Activated CD4-positive, alpha-beta T cell treated with anti-CD3 and anti-CD28 coated beads, Interleukin-2, amount 50 U/mL, for 24 hours (primary cell): ENCODE measurements at places on chromosomes 1 and 21.

GRCh38 chr1:62438163-62438562 is 1.3 kb downstream of the USP1 start:
- DNase-seq, result no peak

DNA sequence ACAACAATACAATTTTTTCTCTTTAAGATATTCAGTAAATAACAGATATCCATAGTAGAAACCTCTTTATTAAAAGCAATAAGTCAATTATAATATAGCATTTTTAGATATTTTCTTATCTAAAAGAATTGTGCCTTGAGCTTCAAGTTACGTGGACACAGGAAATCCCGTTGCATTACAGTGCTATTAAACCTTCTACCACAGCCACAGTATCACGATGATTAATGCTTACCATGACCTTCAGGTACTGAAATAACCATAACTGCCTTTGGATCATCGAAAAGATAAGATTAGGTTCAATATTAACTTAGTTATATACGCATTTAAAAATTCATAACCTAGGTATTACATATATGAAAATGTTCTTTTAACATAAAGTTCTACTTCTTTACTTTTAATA is 17.9 kb downstream of the B3GALNT2 start:
- DNase-seq, result no peak

- DNase-seq, result peak; percentile 38
These were observed 19.8 kb upstream of the SARS1 start for GRCh38 chr1:109193653-109194590.

DNA sequence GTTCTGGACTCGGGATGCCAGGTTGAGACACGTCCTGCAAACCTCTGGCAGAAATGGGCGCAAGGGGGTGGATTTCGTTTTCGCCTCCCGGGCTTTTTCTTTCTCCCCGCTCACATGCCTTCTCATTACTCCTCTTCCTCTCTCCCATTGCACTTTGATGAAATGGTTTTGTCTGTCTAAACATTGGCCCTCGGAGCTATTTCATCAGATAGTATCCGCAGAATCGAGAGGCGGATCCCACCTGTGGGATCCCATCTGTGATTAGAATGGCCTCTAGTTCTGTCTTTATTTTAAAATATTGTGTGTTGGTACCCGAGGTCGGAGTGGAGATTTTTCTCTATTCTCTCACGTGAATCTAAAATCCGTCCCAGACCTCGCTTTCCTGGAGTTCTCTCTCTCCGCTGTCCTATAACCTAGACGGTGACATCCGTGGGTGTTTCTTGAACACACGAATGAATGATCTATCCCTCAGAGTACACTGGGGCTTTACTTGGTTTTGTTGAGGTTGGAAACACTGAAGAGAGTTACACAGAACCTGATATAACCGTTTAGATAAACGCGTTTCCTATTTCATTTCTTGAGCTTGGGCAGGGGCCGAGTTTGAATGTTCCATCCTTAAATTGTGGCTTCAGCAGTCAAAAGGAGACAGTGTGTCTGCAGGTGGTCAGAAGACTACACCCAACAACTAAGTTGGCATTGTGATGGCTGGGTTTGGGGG is 2.0 kb downstream of the EDARADD start:
- DNase-seq, result no peak

GRCh38 chr1:40651138-40651857 is 14.2 kb downstream of the RIMS3 start:
- no peak for DNase-seq

- no peak for DNase-seq
These were observed 19.2 kb downstream of the MAB21L3 start for GRCh38 chr1:116130356-116130755.

GRCh38 chr21:28419811-28420210 is 572.9 kb downstream of the LTN1 start:
- DNase-seq, result no peak

GRCh38 chr1:172003766-172004530 is 162.7 kb downstream of the DNM3 start:
- no peak for DNase-seq

- DNase-seq, result peak; percentile 35
These were observed 31.3 kb downstream of the NSL1 start for GRCh38 chr1:212760126-212760823.

GRCh38 chr1:48570568-48570967 is 98.6 kb upstream of the SPATA6 start:
- no peak for DNase-seq

DNA sequence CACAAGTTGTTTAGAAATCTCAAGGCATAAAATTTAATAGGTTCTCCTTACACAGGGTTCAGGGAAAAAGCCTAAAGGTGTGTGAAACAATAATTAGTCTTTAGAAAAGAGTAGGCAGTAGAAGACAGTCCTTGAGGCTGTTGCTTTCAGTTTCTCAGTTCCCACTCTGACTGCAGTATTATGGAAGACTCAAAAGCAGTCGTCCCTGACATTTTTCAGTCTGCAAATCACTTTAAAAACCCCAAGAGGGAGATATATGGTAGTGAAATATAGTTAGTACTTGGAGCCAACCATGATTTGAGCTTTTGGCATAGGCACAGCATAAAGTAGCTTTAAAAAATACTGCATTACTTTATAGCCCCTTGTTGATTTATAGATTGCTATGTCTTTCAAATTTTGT is 299.7 kb downstream of the OLFM3 start:
- DNase-seq, result no peak

DNA sequence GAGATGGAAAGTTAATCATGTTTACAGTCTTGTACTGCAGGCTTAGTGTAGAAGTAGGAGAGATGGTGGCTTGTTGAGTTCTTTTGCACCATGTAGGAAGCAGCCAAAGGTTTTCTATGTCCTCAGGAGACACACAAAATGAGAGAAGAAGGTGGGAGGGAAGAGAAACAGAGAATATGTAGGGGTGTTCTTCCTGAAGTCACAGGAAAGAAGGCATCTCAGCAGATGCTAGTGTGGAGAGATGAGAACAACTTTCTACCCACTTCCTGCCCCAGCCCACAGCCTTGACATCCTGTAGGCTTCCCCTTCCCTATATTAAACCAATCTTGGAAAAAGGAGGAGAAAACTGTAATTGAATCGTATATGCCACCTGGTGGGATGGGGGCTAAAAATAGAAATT is 217.0 kb downstream of the S1PR1 start:
- DNase-seq, result no peak

- no peak for DNase-seq
These were observed 117.2 kb downstream of the CNIH3 start for GRCh38 chr1:224733027-224733911.

DNA sequence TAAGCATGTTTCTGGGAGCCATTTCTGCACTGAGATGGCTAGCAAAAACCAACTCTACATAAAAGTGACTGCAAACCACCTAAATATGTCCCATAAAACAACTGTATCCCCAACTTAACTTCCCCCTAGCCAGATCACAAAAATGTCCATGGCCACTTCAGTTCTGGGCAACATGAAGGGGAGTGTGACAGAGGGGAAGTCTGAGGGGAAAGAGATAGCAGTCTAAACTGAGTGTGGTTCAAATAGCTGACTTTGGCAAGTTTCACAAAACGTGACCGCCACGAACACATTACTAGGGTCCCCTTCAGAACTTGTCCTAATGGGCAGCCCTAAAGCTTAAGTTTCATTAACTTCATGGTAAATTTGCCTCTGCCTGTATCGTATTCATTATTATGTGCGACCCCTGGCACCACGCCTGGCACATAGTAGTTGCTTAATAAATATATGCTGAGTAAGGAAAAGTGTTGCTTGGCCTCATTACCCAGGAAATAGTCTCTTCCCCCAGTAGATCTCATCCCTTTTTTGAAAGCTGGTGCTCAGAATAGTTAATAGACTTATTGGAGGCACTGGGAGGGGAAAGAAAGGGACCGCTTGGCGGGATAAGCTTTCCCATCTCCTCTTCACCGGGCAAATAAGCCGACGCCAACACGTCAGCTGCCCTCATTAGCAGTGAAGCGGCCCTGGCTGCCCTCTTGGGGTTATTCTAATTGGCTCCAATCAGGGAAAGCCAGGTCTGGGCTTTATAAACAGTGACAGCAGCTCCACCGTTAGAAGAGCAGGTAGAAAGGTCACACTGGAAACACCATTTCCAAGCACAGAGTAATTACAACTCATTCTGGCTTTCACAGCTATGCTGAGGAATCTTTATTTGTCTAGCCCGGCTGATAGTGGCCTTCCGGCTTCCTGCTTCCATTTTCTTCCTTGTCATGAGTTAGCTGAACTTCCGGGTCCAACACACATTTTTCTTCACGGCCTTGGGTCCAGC is 122.1 kb downstream of the LRIG2 start:
- no peak for DNase-seq

- DNase-seq, result no peak
These were observed 71.5 kb upstream of the DISP3 start for GRCh38 chr1:11407301-11407994.

GRCh38 chr1:102628109-102628613 is 480.2 kb downstream of the COL11A1 start:
- DNase-seq, result no peak

DNA sequence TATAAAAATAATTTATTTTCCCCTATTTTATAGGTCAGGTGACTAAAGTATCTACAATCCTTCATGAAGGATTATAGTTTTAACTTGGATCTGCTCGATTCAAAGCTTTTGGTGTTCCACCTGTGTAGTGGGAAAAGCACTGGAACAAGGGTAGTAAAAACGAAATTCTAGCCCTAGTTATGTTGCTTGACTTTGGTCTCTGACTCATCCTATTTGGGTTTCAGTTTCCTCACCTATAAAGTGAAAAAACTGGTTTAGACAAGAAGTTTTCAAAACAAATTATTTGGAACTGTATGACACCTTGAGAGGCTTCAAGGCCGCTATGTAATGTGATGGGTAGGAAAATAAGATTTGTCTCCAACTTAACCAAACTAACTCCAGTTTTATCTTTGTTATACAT is 505.2 kb upstream of the ZRANB2 start:
- no peak for DNase-seq

GRCh38 chr1:221576268-221576667 is 165.6 kb downstream of the DUSP10 start:
- DNase-seq, result no peak

DNA sequence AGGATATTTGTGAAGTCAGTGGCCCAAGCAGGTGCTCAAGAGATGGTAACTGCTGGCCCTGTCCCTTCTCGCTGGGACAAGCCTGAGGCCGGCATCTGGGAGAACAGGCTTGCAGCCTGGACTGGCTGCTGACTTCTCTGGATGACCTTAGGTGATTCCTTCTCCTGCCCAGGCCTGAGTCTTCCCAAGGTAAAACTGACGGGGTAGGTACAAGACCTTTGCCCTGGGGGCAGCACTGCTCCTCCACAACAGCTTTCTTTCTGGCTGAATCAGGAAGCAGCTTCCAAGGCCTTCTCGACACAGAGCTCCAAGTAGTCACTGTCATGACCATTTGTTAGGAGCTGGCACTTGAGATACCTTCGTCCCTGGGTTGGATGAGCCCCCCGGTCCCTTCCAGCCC is 59.6 kb downstream of the DMRTB1 start:
- no peak for DNase-seq

DNA sequence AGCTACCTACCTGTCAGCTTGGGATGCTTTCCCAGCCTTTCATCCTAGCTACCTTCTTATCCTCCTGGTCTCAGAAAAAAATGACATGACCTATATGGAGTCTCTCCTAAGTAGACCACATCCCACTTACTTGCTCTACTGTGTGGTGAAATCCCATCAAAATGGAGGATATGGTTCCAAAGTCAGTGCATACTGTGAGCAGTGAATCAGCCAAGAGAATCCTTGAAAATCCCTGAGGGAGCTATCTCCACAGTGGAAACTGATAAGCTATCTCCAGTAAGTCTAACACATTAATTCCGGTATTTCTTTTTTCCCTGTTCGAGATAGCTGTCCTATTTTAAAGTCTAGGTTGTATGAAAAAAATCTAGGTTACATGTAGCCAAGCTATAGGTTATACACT is 189.7 kb downstream of the FGGY start:
- DNase-seq, result no peak

DNA sequence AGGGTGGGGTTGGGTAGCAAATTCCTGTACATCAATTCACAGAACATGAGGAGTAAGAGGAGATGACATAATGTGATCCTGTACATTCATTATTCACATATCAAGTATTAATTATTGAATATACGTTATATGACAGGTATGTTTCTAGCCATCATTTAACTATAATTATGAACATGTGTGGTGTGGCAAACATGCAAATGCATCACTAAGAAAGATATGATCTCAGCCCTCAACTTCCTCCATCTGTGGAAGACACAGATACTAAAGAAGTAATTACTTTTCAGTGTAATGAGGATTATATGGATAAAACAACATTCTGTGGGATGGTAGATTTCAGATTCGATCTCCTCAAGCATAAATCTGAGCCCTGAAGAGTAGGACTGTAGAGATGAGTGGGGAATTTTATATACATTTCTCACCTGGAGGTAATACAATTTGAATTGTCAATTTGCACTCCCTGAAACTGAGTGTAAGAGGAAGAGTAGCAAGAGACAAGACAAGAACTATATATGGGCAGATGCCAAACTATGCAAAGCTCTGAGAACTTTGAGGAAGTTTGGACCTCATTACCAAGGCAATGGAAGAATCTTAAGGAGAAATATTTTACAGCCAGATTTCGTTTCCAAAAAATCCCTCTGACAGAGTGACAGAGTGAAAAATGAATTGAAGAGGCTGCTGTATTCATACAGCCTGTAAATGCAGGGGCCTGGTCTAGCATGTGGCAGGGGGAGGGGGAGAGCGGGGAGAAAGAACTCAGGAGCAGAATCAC is 275.5 kb downstream of the TPR start:
- no peak for DNase-seq

DNA sequence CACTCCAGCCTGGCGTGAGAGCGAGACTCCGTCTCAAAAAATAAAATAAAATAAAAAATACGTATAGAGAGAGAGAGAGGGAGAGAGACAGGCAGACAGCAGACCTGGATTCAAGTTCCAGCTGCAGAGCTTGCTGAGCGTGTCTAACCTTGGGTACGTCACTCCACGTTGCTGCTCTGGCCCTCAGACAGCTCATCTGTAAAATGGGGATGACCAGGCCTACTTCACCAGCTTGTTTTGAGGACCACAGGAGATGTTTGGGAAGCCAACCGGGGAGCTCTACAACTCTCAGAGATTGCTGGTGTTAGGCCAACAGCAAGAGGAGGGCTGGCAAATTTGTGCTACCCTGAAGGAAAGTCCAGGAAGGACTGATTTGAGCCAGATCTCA is 499 bp upstream of the TRAF5 start:
- no peak for DNase-seq

GRCh38 chr1:161307230-161307768 is 2.5 kb downstream of the MPZ start:
- no peak for DNase-seq

DNA sequence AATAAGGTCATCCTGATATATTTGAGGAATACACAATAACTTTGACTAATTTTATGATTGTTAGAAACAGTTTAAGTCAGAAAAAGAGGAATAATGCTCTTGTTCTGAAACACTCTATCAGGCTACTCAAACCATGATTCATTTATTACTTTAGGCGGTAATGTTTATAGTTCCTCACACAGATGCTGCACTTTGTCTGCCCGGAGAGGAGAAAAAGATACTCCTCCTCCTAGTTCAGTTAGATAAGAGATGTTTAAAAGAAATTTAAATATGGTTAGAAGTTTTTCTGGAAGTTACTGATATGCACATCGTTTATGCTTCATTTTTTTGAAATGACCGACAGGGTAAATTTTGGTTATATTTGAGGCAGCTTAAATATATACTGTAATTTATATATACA is 103.0 kb downstream of the ZMYM4 start:
- DNase-seq, result no peak

GRCh38 chr1:72197786-72198185 is 84.6 kb downstream of the NEGR1 start:
- DNase-seq, result no peak

- DNase-seq, result no peak
These were observed 19.2 kb upstream of the BACE2 start for GRCh38 chr21:41148798-41149197.
